Activated T-cell treated with anti-CD3 and anti-CD28 coated beads, Interleukin-2, amount 50 U/mL, for 1 hour (primary cell): ENCODE measurements at places on chromosomes 16 and 17.

DNA sequence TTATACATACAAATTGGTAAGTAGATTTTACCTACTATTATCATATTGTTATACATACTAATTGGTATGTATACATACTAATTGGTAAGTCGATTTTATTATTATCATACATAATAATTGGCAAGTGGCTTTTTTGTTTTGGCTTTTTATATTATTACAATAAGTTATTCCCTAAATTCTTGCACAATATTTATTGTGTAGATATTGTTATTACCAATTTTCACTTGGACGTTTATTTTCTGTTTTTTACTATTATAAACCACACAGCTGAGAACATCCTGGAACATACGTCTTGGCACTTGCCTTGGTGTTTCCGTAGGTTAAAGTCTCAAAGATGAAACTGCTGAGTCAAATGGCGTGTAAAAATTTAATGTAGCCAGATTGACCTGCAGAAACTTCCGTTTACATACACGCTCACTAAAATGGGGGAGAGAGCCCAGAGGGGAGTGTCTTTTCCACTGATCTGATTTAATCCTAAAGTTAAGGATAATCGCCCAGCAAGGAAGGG is 18.9 kb downstream of the GNGT2 start:
- DNase-seq: no peak

GRCh38 chr17:41002814-41003213 is 3.1 kb upstream of the KRTAP3-2 start:
- no peak for DNase-seq

GRCh38 chr17:27380551-27380950 is 75.7 kb upstream of the KSR1 start:
- DNase-seq: no peak

DNA sequence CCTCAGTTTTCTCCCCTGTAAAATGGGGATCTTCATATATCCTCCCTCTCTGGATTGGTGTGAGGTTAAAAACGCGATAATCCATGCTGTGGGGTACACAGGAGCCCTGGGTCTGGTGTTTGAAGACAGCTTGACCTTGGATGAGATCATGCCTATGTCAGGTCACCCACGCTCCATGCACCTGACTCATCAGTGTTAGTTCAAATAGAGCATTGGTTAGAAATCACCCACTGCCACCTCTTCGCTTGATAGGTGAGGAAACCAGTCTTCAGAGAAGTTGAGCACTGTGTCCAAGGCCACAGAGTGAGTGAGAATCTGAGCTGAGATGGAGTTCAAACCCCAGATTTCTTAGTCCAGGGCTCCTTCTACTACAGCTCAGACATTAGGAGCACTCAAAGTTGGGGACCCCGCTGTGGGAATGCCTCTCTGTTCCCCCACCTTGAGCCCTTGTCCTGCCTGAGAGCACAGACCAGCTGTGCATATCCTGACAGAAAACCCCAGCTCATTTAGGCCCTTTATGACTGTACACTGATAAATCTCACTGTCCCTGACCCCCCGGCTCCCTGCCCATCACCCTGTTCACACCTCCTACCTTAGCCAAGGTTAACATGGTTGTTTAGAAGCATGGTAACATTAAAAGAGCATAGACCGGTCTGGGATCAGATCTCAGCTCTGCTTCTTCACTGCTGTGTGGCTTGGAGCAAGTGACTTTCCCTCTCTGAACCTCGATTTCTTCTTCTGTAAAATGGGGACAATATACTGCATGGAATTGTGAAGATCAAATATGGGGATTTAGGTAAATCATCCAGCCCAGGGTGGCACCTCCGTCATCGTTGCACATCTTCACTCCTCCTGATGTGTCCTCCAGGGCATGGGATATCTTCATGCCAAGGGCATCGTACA is 22.4 kb upstream of the LGALS9 start:
- DNase-seq: no peak

DNA sequence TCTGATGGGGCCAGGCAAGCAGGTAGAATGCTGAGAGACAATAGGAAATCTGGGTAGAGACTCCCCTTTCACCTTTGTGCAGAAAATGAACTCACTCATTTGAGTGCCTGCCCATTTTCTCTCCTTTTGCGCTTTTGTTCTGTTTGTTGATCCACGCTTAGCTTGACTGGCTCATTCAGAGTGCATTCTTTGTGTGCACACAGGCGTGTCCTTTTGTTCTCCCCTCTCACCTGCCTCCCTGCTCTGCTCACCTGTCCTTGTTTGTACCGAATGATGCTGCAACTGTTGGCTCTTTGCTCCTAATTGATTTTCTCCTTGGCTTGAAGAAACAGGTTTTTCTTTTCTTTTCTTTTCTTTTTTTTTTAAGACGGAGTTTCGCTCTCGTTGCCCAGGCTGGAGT is 15.8 kb downstream of the PGS1 start:
- DNase-seq: no peak

GRCh38 chr17:42709561-42709960 is 27.2 kb downstream of the CNTNAP1 start:
- DNase-seq: no peak

GRCh38 chr16:75614066-75614897 is 8.8 kb downstream of the ADAT1 start:
- DNase-seq: no peak

GRCh38 chr17:36824678-36825101 is 112.6 kb upstream of the LHX1 start:
- DNase-seq: no peak
